A673 (cell line): ENCODE measurements at places on chromosomes 5 and 9. TPM values are rescaled to one million over a fixed set of nuclear protein-coding genes. Genes with fewer than 3 reads are reported as not detected.

- H3K36me3 ChIP-seq: peaks cover 27% of the 10 kb centered on the region
- no peak for DNase-seq
- H3K27me3 ChIP-seq: no peaks in the 10 kb centered on the region
- no peak overlapping the region for H3K27ac ChIP-seq
- no peak overlapping the region for H3K4me3 ChIP-seq
These were observed 160.0 kb downstream of the PAPPA start for GRCh38 chr9:116313638-116314037.

- H3K27ac ChIP-seq: no peak overlapping the region
- DNase-seq: no peak
- no peaks in the 10 kb centered on the region for H3K27me3 ChIP-seq
- no peaks in the 10 kb centered on the region for H3K36me3 ChIP-seq
These were observed 222.8 kb upstream of the PRDM9 start for GRCh38 chr5:23284656-23285055.

GRCh38 chr9:26789959-26790358 is 102.6 kb downstream of the CAAP1 start:
- DNase-seq: peak; percentile 0
- H3K36me3 ChIP-seq: no peaks in the 10 kb centered on the region
- no peaks in the 10 kb centered on the region for H3K4me1 ChIP-seq
- no peak overlapping the region for H3K4me3 ChIP-seq
- no peak overlapping the region for H3K27ac ChIP-seq
- H3K27me3 ChIP-seq: no peaks in the 10 kb centered on the region

DNA sequence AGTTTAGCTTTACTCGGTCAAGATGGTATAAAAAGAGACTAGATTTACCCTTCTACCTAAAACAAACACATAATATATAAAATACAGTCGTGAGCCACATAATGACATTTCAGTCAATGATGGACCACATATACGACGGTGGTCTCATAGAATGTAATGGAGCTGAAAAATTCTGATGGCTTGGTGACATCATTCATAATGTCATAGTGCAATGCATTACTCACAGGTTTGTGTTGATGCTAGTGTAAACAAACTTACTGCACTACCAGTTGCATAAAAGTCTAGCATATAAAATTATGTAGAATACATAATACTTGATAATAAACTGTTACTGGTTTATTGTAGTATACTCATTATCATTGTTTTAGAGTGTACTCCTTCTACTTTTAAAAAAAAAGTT is 115.9 kb upstream of the GDNF start:
- no peaks in the 10 kb centered on the region for H3K27me3 ChIP-seq
- H3K27ac ChIP-seq: no peak overlapping the region
- no peaks in the 10 kb centered on the region for H3K4me1 ChIP-seq
- DNase-seq: no peak
- H3K4me3 ChIP-seq: no peak overlapping the region
- no peaks in the 10 kb centered on the region for H3K36me3 ChIP-seq

DNA sequence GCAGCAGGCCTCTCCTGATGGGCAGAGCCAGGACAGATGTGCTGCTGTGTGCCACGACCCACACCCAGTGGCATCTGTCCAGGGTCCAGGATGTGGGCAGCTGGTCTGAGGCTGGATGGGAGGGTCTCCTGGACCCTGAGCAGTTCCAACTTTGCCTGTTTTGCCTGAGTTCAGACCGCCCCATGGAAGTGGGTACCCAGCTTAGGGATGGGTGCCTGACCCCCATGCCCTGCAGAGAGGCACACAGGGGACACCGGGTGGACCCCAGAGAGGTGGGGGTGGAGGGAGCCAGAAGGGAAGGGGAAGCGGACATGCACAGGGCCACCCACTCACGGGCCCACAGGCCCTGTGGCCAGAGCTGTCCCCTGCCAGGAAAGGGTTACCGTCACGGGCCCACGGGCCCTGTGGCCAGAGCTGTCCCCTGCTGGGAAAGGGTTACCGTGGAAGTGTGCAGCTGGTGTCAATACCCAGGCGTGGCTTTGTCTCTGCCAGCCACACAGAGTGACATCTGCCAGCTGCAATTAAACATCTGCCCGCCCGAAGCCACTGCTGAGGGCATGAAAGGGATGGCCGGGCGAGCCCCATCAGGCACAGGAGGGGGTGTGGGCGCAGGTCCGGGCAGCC is 50.0 kb downstream of the NACC2 start:
- H3K27ac ChIP-seq: peak overlapping the region; percentile 30
- no peak for DNase-seq
- peaks cover 21% of the 10 kb centered on the region for H3K36me3 ChIP-seq
- no peak overlapping the region for H3K4me3 ChIP-seq

Gene CCL19
- total RNA-seq: not detected in 2 replicates

Gene CA9
- total RNA-seq: 0.32 and 1.4 TPM in 2 replicates

DNA sequence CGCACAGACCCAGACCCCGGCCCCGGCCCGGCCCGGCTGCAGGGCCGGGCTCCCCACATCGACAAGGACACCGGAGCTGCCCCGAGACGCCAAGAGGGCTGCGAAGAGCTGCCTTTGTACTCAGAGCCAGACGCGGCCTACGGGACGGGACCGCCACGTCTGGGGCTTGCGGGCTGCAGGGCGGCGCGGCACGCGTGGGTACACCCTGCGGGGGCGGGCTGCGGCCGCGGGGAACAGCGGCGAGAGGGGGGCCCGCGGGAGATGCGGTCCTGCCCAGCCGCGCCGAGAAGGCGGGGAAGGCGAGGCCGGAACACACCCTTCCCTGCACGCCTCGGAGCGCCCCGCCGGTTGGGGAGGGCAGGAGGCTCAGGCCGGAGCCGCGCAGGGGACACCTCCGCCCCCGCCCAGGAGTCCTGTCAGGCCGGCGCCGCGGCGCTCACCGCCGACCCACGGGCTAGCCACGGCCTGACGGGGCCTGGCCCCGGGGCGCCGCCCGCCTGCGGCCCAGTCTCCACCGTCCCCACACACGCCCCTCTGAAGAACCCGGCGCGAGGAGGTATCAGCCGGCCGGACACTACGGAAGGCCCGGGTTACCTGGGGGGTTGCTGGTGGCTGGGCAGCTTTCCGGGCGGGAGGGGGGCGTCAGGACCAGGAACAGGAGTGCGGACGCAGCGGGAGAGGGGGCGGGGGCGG is 478 bp downstream of the RAB14 start:
- no peak for DNase-seq
- peak overlapping the region; percentile 93 for H3K27ac ChIP-seq
- H3K4me1 ChIP-seq: peaks cover 46% of the 10 kb centered on the region
- H3K36me3 ChIP-seq: no peaks in the 10 kb centered on the region
- no peaks in the 10 kb centered on the region for H3K27me3 ChIP-seq

DNA sequence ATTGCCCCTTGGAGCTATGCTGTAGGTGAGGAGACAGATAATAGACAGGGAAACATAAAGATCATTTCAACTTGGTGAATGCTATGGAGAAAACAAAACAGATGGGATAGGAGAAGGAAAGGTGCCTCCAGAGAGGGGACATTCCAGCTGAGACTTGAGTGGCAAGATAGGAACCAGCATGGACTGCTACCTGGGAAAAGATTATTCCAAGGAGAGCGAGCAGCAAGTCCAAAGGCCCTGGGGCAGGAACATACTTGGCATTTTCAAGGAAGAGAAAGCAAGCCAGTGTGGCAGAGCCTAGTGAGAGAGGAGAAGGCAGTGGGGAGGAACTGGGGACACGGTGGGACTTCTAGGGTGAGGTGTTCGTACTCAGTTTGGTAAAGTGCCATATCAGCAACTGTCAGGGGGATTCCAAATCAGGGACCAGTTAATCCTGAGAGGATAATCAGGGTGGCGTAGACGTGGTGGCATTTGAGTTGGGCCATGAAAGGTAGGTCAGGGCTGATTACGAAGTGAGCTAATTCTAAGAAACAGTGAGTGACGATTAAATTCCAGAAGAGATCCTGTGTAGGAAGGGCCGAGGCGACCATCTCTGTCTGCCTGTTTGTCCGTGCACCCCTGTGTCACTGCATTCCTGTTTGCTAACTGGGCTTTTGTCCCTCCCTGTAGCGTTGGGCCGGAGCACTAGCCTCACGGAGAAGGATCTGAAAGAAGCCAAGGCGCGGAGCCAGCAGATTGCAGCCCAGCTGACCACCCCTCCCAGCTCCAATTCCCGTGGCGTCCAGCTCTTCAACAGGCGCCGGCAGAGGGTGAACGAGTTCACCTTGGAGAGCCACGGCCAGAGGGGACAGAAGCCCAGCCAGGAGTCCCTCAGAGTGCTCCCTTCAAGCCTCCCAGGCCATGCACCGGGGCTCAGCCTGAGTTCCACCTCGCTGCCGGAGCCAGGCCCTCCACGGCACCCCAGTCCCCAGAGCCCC is 7.1 kb downstream of the SYNPO start:
- no peaks in the 10 kb centered on the region for H3K27me3 ChIP-seq
- H3K4me1 ChIP-seq: peaks cover 35% of the 10 kb centered on the region
- no peak for DNase-seq
- no peak overlapping the region for H3K27ac ChIP-seq
- H3K36me3 ChIP-seq: no peaks in the 10 kb centered on the region
